Germinal center (tissue), 1 donor: ENCODE measurements at places on chromosomes 6 and 20.

DNA sequence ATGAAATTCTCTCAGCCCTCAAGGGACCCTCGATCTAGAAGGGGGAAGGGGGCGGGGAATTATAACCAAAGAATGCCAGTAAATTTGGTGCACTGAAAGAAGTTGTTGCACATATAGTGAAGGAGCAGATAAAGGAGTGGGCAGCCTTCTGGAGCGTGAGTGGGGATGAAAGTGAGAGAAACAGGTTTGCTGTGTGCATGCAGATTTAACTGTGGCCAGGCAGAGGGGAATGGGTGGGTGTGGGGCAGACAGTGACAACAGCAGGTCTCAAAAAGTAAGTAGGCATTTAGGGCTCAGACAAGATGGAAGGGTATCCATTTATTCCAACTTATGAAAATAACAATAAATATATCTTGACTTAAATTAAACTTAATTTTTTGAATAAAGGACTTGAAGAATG lies 149.1 kb downstream of the KCNQ5 start:
- DNase-seq = no peak

DNA sequence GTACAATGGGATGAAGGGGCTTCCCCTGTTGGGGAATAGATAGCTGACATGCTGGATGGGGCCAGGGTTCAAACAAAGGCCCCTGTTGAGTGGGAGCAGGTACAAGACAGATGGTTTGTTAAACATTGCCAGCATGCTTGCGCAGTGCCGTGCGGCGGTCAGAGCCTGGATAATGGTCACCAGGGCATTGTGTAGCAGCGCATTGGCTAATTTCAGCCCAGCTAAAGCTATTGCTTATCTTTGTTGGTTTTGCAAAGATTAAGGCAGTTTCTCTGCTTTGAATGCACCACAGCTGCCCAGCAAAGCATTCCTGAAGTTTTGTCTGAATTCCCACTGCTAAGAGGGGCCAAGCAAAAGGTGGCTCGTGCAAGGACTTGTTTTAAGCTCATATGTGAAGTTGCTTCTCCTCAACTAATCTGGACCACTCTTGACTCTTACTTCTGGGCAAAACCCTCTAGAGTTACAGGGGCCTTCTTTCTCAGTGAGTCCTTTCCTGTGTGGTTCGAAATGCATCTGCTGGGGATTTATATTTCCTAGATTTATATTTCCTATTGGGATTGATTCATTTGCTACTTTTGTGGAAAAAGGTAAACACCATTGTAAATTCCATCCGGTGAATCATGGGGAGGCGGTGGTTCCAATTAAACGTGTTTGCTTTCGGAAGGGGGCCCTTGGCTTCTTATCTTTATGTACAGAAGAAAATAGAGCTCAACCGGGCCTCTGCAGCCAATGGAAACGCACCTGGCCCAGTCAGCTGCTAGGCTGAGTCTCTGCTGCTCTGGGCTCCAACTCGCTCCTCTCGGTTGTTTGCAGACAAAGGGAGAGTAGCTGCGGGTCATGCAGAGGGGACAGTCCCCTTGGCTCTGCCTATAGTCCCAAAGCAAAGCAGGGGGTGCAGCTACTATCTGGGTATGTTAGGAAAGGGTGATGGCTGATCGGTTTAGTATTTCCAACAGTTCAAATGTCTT lies 72.1 kb downstream of the FOXA2 start:
- no peak for DNase-seq

DNA sequence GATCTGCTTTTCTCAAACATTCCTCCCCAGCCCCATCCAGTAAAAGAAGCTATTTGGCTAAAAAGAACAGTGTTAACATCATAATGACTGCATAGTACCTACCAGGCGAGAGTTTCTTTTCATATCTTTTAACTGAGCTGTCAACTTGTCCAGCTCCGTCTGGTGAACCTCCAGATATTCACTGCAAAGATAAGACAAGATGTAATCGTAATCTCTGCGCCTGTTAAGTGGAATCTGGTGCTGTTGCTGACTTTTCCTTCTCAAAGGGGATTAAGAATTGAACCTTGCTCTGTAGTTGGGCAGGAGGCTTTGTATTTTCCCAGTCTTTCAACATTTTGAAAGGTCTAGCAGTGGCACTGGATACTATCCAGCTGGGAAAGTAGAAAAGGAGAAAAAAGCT lies 63.0 kb downstream of the RIPOR2 start:
- DNase-seq = no peak

DNA sequence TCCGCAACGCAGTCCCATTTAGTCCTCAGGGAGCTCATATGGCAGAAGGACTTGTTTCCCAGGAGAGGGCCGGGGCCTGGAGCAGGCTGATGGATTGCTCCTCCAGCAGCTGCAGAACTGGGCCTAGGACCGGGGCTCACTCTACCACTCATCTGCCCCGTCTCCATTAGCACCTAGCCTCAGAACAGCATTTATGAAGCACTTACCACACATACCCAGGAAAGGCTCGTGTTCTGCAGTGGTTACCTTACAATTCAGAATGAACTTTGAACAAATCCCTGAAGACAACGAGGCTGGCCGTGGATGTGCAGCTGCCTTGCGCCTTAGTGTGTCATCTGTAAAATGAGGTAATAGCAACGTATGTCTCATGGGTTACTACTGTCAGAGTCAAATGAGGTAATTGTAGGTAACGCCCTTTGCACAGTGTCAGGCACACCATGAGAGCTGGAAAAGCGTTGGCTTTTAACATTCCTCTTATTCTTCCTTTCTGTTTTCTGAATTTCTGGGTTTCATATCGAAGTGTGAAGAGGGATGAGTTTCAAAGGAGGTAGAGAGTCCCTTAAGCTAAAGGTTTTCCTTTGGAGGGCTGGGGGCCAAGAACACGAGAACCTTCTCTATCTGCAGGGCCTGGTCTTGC lies 46.3 kb upstream of the CD93 start:
- DNase-seq = no peak

GRCh38 chr20:53502820-53503219 lies 90.8 kb downstream of the ZNF217 start:
- DNase-seq = no peak

DNA sequence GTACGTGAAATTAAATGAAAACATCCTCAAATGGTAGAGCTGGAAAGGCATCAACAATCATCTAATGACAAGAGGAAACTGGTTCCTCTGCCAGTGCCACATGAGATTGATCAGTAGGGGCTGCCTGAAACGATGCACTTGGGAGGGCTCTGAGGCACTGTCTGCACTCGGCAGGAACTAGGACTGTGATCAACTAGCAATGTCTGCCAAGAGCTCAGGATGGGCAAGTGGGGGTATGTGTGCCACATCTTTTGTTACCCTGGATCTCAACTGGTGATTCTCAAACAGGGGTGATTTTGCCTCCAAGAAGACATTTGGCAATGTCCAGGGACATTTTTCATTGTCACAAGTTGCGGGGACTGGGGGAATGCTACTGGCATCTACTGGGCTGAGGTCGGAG lies 1.9 kb downstream of the BPIFB6 start:
- DNase-seq = no peak

GRCh38 chr20:56820984-56821383 lies 191.9 kb downstream of the TFAP2C start:
- no peak for DNase-seq

- peak; percentile 39 for DNase-seq
These were observed 48.4 kb downstream of the CPXM1 start for GRCh38 chr20:2751878-2752566.

- no peak for DNase-seq
These were observed at the start of gene DLGAP4 for GRCh38 chr20:36305602-36306551. Gene DLGAP4 (plus strand): TSS chr20:36306339. CDS start chr20:36431718, 125,379 bp downstream.

GRCh38 chr6:49898904-49899566 lies 32.7 kb upstream of the CRISP1 start:
- no peak for DNase-seq

DNA sequence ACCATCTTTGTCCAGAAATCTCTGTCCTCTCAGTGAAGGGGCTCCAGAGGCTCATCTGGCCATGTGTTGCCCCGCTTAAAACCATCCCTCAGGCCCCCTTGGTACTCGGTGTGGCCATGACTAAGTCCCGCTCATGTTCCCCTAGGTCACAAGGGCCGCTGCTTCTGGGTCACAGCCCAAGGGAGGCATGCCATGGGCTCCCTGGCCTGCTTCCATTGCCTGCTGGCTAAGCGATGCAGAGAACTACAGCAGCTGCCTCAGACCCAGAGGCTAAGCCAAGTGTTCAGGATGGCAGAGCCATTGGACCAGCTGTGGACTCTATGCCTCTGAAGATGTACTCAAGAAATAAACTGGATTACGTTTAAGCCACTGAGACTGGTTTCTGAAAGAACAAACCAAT lies 95.5 kb downstream of the ZFP64 start:
- no peak for DNase-seq

DNA sequence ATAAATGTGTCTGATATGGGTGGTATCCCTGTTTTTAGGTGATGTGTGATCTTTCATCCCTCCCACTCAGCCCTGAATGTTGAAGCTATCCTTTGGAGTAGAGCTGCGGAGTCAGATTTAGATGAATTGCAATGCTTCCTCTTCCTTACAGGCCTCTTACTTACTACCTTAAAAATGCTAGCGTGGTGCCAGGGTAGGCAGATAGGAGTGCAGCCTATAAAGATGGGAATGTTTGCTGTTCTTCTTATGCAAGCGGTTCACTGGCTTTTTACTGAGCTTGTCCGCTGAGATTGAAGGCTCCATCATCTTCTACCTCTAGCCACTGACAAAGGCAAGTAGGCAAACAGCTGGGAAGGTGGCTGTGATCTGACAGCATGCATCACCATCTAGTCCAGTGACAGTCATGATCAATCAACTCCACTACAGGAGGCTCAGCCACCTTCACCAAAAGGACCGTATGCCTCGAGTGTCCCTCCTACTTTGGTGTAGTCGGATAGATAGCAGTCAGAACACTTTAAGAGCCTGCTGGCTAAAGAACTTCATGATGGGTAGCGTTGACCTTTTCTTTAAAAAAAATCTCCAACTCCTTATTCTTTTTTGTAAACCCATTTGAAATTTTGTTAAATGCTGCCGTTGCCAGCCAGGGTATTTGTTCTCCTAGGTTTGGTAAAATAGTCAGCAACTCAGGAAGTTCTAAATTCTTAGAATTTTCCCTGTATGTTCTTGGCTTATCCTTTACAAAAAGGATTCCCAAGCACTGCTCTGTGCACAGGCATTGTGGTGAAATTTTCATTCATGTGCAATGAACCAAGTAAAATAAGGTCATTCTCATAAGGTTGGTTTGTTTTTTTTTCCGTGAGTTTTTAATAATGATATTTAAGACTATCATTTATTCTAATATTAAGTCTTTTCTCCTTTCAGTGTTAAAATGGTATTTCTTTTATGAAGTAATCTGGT lies 169.6 kb downstream of the MTHFD1L start:
- DNase-seq = no peak

GRCh38 chr6:15485936-15486335 lies 176.9 kb downstream of the DTNBP1 start:
- no peak for DNase-seq

DNA sequence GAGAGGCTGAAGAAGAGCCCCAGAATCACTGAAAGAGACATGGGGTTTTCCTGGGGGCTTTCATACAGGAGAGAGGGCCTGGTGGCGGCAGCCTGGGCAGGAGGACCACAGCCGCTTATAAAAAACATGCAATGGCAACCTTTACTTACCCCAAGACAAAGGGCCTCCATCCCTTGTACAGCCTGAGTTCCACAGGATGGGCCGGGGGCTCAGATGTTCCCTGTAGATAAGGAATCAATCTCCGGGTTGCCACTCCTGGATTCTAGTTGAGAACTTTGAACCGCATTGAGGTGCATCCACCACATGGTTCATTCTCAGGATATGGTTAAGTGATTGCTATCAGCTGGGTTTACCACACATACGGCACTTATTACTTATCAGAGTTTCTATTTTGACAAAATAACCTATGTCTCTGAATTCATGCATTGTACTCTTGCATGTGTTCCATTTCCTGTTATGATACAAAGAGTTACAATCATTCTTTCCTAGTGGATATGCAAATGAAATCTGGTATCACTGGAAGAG lies 677.6 kb downstream of the KIF16B start:
- DNase-seq = no peak

DNA sequence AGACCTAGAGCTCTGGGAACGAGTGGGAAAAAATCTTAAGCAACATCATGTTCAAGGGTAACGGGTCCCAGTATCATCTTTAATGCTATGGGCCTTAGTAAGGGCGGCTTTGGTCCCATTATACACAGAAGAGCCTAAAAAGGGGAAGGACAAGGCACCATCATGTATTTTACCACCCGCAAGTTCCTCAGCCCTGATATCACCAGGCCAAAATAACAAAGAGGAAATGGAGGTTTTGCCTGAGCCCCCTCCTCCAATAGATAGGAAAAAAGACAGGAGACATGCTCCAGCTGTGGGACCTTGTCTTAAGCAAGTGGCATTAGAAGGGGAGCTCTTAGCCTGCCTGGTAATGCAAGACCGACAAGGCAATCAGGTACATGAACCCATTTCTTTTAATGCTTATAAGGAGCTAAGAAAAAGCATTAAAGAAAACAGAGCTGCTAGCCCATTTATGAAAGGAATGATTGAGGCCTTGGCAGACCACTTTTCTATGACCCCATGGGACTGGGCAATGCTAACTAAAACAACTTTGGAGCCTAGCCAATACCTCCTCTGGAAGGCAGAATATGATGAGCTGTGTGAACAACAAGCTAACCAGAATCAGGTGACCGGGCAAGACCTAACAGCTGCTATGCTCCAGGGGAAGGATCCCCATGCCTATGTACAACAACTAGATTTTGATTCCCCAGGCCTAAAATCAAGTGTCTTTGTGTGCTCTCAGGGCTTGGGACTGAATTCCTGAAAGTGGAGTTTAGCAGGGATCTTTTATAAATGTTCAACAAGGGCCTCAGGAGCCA lies 23.2 kb downstream of the HLA-DPA1 start:
- no peak for DNase-seq

DNA sequence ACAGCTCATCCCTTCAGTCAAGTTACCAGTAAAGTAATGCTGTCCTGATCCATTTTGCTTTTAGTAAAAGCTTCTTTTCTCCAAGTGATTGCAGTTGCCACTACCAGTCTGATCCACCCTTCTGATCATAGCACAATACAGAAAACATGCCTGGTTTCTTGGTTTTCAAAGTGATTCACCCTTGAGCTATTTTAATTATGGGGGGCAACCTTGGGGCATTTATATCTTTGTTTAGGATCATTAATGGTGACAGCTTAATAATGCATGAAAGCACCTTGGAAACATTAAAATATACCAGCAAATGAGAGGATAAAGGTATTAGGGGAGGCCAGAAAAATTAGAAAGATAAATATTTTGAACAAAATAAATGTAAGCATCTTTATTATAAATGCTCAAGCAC lies 38.4 kb downstream of the LRRC1 start:
- DNase-seq = no peak

DNA sequence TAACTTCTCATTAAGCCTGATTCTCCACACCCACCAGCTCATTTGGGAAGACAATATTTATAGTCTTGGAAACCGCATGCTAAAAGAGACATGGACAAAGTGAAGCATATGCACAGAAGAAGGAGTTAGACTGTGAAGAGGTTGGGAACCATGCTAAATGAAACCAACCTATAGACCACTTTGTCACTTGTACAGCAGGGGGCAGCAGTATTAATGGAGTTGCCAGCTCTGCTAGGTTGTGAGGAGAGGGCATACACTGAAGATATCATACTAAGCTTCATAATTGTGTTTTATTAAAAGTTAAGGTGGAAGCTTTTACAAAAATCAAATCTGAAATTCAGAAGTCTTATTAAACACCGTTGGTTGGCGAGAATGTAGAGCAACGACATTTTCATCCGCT lies 38.3 kb upstream of the HMGCLL1 start:
- DNase-seq = no peak

- no peak for DNase-seq
These were observed 80.7 kb downstream of the TRMT11 start for GRCh38 chr6:126067073-126067472.
